ENCODE measurements at places on chromosomes 16 and 17.

DNA sequence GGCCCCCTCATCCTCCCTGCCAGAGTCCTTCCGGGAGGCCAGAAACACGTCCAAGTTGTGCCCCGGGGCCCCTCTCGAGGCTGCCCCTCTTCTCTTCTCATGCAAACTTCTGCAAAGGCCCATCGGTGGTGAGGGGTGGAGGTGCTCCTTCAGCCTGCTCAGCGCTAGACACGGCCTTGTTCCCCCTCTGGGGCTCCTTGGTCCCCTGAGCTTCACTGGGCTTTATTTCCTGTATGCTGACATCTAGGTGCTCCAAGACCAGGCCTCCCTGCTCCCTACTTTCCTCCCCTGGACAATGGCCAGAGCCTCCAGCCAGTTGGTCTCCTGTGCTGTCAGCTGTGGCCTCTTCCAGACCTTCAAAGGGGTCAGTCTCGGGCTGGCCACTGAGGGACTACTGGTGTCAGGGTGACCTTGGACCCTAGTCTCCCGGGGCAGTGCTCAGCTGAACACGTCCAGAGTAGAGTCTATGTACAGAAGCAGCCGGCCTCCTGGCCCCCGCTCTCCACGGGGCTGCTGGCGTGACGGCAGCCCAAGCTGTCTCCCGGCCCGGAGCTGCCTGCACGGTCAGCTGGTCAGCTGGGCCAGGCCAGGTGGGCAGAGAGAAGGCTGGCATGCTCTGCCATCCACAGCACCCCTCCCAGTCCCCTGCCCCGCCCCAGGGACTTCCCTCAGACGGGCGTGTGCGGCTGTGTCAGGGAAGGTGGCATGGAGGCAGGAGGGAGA is 1.7 kb upstream of the PRR35 start:
- H3K4me1 ChIP-seq = no peaks in the 10 kb centered on the region

GRCh38 chr17:34556384-34556783 is 23.0 kb upstream of the TMEM132E start:
- H3K36me3 ChIP-seq = no peaks in the 10 kb centered on the region
- no peaks in the 10 kb centered on the region for H3K4me1 ChIP-seq
- H3K27me3 ChIP-seq = peaks cover 24% of the 10 kb centered on the region
- H3K4me3 ChIP-seq = no peak overlapping the region
- no peak overlapping the region for H3K27ac ChIP-seq

DNA sequence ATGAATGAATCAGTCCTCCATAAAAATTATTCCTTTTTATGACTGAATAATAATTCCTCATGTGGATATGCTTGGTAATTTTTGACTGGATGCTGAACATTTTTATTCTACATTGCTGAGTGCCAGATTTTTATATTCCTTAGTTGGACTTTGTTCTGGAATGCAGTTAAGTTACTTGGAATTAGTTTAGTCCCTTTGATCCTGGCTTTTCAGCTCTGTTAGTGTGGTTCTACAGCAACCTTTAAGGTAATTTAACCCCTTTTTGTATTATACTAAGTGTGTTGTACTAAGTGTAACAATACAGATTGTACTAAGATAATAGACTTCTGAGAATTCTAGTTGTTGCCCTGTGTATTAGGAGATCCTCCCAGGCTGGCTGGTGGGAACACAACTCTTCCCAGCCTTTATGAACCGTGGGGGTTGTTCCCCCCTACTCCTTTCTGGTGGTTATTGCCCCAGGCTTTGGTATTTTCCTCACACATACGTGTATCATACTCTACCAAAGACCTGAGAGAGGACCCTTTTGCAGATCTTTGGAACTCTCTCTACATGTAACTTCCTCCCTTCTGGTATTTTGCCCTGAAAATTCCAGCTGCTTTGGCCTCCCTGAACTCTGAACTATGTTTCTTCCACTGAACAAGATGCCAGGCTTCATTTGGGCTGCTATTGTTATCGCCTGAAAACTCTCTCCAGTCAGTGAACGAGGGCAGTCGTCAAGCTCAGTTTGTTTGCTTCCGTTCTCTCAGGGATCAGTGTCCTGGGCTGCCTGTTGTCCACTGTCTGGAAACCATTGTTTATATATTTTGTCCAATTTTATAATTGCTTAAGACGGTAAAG is 30.5 kb downstream of the TANGO6 start:
- H3K4me3 ChIP-seq = no peak overlapping the region
- H3K27me3 ChIP-seq = no peaks in the 10 kb centered on the region
- H3K36me3 ChIP-seq = peaks cover 67% of the 10 kb centered on the region
- H3K27ac ChIP-seq = no peak overlapping the region

GRCh38 chr17:78895322-78895721 is 7.7 kb downstream of the CEP295NL start:
- no peak overlapping the region for H3K27ac ChIP-seq
- no peak for DNase-seq
- H3K27me3 ChIP-seq = peaks cover 16% of the 10 kb centered on the region
- H3K4me3 ChIP-seq = no peak overlapping the region
- H3K4me1 ChIP-seq = peaks cover 1% of the 10 kb centered on the region

DNA sequence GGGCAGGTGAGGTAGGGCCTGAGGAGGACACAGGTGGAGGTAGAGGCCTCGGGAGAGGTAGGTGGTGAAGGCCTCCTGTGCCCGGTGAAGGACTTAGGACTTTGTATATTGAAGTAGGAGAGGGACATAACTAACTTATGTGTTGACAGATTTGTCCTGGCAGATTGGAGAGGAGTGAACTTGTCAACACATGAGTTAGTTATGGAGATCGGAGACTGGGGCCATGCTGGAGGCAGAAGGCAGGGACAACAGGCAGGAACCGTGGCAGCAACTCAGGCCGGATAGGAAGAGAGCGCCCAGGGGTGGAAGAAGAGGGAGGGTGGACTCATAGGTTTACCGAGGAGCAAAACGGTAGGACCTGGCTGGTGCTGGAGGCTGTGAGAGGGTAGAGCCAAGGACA is 18.4 kb downstream of the GLP2R start:
- H3K27me3 ChIP-seq = peaks cover 29% of the 10 kb centered on the region
- no peaks in the 10 kb centered on the region for H3K36me3 ChIP-seq
- no peak for DNase-seq
- H3K27ac ChIP-seq = no peak overlapping the region
- H3K4me1 ChIP-seq = no peaks in the 10 kb centered on the region

DNA sequence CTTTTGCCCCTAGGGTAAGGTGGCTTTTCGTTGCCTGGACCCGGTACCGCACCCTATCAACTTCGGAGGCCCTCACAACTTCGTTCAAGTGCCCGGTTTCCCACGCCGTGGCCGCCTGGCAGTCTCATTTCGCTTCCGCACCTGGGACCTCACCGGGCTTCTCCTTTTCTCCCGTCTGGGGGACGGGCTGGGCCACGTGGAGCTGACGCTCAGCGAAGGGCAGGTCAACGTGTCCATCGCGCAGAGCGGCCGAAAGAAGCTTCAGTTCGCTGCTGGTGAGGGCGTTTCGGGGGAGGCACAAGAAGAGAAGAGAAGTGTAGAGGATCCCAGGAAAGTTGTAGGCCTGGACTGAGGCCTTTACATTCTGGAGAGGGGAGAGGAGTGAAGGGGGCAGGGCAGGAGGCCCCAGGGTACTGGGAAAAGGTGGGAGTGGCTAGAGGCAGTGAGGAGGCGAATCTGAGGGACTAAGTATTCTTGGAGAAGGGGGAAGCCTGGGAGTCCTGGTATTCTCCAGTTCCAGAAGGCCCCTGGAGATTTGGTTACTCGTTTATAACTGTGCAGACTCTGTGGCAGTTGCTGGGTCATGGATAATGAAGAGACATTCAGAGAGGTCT is 5.5 kb downstream of the CNTNAP1 start:
- H3K4me1 ChIP-seq = peaks cover 8% of the 10 kb centered on the region
- no peak overlapping the region for H3K4me3 ChIP-seq
- peaks cover 8% of the 10 kb centered on the region for H3K27me3 ChIP-seq
- no peak overlapping the region for H3K27ac ChIP-seq

- DNase-seq = no peak
- peak overlapping the region; percentile 71 for H3K27ac ChIP-seq
- H3K4me3 ChIP-seq = peak overlapping the region; percentile 25
- H3K4me1 ChIP-seq = peaks cover 33% of the 10 kb centered on the region
- peaks cover 74% of the 10 kb centered on the region for H3K36me3 ChIP-seq
These were observed 7.8 kb downstream of the PSMD12 start for GRCh38 chr17:67358612-67359011.

Data from effector memory CD8-positive, alpha-beta T cell (primary cell).